ENCODE measurements at places on chromosomes 5 and 9.

DNA sequence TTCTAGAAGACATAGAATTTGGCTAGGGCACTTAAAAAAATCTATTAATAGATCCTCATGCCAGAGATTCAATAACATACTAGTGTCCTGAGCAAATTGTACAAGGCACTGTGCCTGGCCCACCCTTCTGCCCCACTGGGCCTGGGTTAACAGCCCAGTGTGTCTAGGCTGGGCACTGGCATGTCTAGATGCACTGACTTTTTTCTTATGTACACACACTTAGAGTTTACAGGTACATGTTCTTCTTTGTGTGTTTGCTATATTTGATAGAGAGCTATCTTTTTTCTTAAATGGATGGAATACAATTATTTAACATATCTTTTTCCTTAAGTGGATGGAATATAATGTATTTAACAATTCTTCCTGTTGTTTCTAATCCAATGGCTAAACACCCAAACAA, 241.5 kb downstream of the AUH start:
- no peak for DNase-seq

GRCh38 chr5:171418316-171418981, 998 bp upstream of the FGF18 start:
- DNase-seq: peak; percentile 47

GRCh38 chr9:134766587-134766986, 114.0 kb upstream of the FCN2 start:
- no peak for DNase-seq

- no peak for DNase-seq
Observed at GRCh38 chr5:111337133-111337532, 112.9 kb downstream of the CAMK4 start.

DNA sequence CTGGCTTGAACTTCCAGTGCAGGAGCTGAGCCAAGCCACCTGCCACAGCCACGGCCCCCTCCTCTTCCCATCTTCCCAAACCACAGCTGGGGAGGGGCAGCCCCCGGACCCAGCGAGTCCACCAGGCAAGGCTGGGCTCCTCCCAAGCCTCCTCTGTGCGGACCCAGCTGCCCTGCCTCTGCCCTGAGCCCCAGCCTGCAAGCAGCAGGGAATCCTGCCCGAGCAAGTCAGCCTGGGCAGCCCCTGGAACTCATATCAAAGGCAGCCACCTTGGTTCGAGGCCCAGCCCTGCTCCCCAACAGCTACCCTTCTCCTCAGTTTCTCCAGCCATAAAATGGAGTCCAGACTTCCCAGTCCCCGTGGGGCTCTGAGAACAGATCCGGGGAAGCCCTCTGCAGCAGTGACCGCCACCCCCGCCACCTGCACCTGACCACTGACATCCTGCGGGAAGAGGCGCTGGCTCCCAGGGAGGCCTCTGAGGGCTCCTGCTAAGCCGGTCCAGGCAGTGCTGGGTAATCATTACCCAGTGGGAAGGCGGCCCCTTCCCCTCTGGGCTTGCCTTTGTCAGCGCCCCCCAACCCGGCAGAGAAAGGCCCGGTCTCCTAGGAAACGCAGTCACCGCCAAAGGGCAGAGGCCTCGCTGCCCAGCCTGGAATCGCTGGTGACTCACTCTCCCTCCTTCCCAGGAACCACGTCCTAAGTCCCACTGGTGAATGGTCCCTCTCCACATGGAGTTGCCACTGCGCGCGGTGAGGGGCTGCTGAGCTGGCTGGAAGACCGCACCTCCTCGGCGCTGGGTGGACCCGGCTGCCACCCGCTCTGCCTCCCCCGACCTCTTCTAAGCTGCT, 1.5 kb downstream of the VAV2 start:
- peak; percentile 94 for DNase-seq
